Right kidney (tissue), 9 donors: ENCODE measurements at places on chromosomes 6 and 20.
A peak's percentile ranks its signal among the peaks of the same experiment; 100 is the strongest.

- no peak for DNase-seq
Observed at GRCh38 chr6:144019929-144020328, 11.9 kb upstream of the PLAGL1 start.

- no peak for DNase-seq
Observed at GRCh38 chr6:13288969-13289391, 39.4 kb downstream of the TBC1D7 start.

- DNase-seq = no peak
Observed at GRCh38 chr6:105781248-105781647, 304.9 kb upstream of the PRDM1 start.

GRCh38 chr6:166710084-166710483 lies 83.0 kb upstream of the RPS6KA2 start:
- no peak for DNase-seq

DNA sequence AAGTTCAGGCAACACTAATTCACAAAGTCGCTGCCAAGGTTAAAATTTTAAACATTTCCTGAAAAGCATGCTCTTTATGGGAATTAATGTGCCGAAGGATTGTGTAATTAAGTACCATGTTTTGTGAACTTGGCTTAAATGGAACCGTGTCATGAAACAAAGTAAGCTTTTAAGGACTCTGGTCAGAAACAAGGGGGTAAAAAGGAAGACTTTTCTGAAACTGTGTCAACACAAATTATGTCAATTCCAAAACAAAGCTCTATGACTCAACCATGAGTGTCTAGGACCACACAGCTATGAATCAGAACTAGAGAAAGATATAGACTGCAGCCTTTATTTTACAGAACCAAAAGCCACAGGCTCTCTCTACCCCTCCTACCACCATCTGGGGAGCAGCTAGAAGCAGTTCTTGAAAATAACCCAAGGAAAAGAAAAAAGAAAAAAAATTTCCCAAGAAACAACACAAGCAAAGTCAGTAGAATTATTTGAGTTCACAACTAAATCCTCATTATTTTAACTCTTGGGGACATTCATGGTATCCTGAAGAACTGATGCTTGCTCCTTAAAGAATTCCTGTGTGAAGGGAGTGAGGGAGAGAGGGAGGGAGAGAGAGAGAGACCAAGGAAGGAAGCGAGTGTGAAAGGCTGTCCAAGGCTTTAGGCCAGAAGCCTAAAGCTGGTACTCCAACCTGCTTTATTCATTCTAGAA lies 81.9 kb downstream of the ZMYND8 start:
- no peak for DNase-seq

DNA sequence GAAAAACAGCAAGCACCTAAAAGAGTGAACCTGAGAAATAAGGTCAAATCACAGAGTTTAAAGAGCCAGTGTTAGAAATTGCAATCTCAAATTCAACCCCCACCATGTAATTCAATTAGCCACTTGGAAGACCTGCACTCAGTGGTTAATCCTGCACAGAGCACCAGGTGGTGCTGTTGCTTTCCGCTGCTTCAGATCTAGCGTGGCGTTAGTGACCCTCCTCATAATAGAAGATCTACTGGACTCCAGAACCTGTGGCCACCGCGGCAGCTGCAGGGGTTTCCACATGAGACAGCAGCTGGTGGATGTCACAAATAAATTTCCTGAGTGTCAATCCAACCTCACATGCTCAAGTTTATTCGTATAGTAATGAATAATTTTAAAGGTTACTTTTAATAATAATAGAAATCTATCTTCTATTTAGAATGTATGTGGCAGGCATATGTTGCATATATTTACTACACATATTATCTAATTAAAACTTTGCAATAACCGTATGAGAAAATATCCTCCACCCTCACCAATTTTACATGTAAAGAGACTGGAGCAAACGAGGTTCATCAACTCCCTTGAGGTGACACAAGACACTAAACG lies 84.4 kb downstream of the SYNE1 start:
- DNase-seq = peak; percentile 15

DNA sequence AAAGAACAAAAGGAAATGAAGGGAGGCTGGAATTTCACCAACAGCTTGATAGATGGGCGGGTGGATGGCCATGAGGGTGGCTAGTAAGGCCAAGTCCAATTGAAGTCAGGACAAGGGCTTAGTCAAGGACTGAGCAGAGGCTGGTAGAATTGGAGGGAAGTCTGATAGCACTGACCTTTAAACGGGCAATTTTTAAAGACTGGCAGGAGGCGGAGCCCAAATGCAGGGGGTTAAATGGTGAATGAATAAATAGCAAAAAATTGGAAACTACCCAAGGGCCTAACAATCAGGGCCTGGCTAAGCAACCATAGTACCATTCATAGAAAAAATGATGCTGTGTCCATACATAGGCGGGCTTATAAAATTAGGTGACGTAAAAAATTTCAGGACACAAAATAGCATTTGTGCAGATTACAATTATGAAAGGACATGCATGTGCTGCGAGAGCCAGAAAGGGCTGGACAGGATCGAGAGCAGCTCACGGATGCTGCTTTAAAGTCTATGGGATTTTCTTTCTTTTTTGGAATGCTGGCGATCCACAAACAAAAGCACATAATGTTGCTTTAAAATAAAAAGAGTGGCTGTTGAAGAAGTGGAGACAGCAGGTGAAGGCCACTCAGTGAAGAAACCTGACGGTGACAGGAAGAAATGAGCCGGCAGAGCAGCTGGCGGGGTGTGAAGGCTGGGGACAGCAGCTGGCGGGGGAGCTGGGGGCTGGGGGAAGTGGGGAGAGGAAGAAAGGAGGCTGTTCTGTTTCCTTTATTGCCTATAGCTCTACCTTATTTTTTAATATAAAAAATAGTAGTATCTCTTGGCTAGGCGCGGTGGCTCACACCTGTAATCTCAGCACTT lies 42.8 kb upstream of the TAF8 start:
- no peak for DNase-seq

- peak; percentile 47 for DNase-seq
Observed at GRCh38 chr6:28953039-28953584, 29.3 kb upstream of the TRIM27 start.

GRCh38 chr20:44807051-44807683 lies 3.2 kb downstream of the RIMS4 start:
- no peak for DNase-seq
